Kidney epithelial cell (primary cell): ENCODE measurements at places on chromosomes 16 and 17. TPM values are rescaled to one million over a fixed set of nuclear protein-coding genes. Genes with fewer than 3 reads are reported as not detected.

DNA sequence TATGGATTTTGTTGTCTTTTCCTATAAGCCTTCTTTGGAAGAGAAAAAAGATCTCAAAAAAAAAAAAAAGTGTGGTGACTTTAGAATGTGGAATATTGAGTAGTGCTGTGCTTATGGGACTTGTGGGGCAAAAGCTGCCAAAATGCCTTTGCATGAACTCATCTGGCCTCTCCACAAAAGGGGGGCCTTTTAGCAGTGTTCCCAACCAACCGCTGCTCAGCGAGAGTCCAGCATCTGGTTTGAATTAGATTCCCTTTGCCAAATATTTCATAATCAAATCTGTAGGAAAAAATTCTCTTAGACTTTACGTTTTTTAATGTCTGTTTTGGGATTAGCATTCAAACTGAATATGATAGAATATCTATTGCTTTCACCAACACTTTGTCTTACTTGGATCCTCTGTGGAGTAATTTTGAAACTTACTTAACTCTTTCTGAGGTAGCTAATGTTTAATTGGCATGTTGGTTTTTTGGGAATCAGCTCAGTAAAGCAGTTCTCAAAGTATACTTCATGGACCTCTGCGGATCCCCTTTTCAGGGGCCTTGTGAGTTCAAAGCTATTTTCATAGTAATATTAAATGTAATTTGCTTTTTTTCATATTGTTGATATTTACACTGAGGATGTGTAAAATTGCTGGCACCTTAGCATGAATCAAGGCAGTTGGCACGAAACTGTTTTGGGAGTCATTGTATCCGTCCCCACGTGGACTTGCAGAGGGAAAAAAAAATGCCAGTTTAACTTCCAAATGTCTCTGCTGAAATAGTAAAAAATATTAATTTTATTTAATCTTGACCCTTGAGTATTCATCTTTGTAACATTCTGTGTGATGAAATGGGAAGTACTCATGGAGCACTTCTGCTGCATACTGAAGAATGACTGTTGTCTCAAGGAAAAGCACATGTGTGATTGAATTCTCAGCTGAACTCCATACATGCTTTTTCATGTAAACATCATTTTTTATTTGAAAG, 34.7 kb upstream of the VPS4A start:
- DNase-seq = no peak

- no peak for DNase-seq
These were observed 30.7 kb downstream of the CCR7 start for GRCh38 chr17:40534371-40535189.

DNA sequence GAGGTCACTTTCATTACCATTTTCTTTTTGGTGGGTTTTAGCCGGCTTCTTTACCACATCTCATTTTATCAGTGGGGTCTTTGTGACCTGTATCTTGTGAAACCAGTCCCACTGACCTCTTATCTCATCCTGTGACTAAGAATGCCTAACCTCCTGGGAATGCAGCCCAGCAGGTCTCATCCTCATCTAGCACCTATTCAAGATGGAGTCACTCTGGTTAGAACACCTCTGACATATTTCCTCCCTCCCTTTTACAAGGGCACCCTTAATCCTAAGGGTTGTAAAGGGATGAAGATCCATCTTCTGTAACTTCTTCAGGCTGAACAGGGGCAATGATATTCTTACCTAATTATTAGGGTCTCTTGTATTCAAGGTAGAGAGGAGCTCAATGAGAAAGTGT, 107.9 kb upstream of the HAS3 start:
- DNase-seq = no peak

GRCh38 chr16:88722784-88723506, 16.6 kb downstream of the CTU2 start:
- DNase-seq = no peak

GRCh38 chr16:19588661-19589060, 33.2 kb downstream of the VPS35L start:
- DNase-seq = no peak

The KRTAP4-5 gene
- not detected in 2 replicates for total RNA-seq
